Activated naive CD8-positive, alpha-beta T cell treated with anti-CD3 and anti-CD28 coated beads, Interleukin-2, amount 10 ng/mL, durations not matched to agents 7 days and 5 days (primary cell): ENCODE measurements at places on chromosomes 3 and 15. TPM values are rescaled to one million over a fixed set of nuclear protein-coding genes. Genes with fewer than 3 reads are reported as not detected.

- no peak for DNase-seq
Measured at GRCh38 chr3:57544181-57545125, at the start of gene DNAH12. Gene DNAH12 (minus strand): TSS chr3:57544344. CDS start chr3:57542870, 1,474 bp downstream.

DNA sequence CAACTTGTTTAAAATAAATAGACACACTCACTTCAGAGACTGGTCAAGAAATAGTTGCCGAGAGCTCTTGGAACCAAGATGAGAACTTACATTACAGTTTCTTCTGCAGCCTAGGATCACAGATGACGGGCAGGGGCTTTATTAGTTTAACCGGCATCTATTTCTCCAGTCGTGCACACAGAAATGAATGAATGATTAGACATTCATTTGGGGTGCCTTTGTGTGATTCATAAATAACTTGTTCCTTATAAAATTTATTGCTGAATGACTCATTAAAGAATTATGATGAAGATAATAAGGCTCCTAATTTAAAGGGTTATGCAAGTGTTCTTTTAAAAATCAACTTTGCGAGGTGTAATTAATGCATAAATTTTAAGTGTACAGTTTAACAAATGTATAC lies 20.8 kb downstream of the NFKBIZ start:
- DNase-seq, result no peak

GRCh38 chr3:154559623-154560022 lies 129.6 kb upstream of the GPR149 start:
- DNase-seq, result no peak

Gene ATP2B2
- not detected for total RNA-seq
